Stimulated activated naive CD8-positive, alpha-beta T cell treated with anti-CD3 and anti-CD28 coated beads, Interleukin-15, Interleukin-2, amounts not matched to agents 100 U/mL and 50 U/mL, for 24 hours (primary cell): ENCODE measurements at places on chromosomes 4 and X.
A peak's percentile ranks its signal among the peaks of the same experiment; 100 is the strongest.

GRCh38 chrX:20347481-20347880 lies 80.8 kb upstream of the RPS6KA3 start:
- no peak for DNase-seq

DNA sequence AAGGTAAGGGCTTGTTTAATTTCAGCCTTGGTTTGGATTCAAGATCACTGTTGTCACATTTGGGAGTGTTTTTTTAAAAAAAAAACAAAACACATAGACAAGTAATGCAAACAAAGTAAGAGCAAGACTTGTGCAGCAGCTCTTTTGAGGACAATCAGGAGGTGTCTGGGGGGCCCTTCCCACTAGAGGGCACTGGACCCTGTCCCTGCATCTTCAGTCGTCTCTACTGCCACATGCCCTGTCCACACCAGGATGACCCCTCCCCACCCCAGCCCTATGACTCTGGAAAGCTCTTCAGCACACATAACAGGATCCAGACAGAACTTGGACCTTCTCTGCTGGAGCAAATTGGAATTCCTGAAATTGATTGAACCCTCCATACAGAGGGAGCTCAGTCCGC lies 71.0 kb downstream of the USP46 start:
- DNase-seq = peak; percentile 19

- DNase-seq = no peak
These were observed 66.4 kb upstream of the NDP start for GRCh38 chrX:44039556-44039955.

GRCh38 chr4:18247189-18247588 lies 225.6 kb upstream of the LCORL start:
- no peak for DNase-seq

GRCh38 chrX:14125462-14125861 lies 95.8 kb upstream of the GEMIN8 start:
- DNase-seq = no peak

DNA sequence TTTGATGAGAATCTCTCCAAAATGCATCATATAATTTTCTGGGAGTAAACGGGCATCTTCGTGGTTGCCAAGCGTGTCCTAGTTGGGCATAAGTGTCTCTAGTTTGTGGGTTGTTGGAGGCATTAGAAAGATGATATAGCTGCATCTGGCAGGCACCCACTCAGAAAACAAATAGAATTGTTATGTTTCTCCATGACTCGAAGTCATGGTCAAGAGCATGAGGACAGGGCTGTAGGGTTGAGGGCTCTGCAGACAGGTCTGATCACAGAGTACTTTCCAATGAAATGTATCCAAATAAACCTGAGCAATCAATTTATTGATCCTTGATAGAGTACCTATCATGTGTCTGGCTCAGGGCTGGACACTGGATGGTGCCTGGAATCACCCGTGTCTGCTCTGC lies 82.7 kb downstream of the SORCS2 start:
- DNase-seq = no peak

DNA sequence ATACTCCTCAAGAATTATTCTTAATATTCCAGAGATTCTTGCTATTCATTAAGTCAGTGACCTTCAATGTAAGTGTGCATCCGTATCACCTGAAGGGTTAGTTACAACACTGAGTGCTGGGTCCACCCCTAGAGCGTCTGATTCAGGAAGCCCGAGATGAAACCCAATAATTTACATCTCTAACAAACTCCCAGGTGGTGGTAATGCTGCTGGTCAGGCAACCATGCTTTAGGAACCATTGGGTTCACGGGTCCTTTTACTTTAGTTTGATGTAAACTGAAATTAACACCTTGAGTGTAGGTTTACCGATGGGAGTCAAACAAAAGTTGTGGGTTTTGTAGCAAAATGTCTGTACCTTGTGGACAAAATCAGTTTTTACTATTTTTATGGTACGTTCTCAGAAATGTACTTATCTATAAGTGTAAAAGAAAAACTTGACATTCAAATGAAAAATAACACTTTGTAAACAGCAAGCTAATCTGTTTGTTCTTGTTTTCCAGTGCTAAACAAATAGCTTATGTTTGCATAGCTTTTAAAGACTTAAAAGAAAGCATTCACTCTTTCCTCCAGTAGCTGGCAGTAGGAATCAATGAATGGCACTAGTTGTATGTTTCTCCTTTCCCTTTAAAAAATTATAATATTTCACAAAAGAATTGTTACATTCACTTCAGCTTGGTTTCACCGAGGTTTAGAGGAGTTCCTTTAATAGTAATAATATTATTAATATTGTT lies 32.7 kb downstream of the ACE2 start:
- no peak for DNase-seq

DNA sequence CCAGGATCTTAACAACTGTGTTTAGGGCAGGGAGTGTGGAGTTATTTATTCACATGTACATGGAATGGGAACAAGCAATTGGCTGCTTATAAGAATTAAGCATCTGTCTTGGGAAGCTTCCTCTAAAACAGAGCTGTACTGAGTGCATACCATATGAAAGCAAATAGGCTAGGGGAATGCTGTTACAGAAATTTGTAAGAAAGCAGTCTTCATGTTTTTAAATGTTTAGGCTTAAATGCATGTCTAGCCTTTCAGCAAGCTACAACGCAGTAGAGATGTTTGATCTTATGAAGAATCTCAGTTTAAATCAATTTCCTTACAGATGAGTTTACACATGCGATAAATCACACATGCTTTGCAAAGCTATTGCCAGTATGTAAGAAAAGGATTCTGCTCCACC lies 123.1 kb upstream of the MID1 start:
- no peak for DNase-seq

- no peak for DNase-seq
These were observed 206.7 kb downstream of the SHROOM3 start for GRCh38 chr4:76641758-76642157.

GRCh38 chr4:80963051-80963450 lies 67.5 kb upstream of the BMP3 start:
- DNase-seq = no peak
